ENCODE measurements at places on chromosomes 4 and X.
A peak's percentile ranks its signal among the peaks of the same experiment; 100 is the strongest.

DNA sequence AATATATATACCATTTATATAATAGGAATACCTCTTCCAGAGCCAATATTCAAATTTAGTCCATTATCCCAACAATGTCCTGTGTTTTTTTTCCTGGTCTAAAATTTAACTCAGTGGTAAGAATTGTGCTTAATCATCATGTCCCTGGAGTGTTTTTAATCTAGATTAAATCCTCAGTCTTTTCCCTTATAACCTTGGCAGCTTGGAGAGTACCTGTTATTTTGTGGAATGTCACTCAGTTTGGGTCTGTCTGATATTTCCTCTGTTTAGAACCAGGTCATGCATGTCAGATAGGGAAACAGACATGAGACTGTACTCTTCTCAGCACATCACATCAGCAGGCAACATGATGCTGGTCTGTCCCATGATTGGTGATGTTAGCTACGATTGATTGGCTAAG lies 96.6 kb downstream of the HPGD start:
- no peak for DNase-seq

DNA sequence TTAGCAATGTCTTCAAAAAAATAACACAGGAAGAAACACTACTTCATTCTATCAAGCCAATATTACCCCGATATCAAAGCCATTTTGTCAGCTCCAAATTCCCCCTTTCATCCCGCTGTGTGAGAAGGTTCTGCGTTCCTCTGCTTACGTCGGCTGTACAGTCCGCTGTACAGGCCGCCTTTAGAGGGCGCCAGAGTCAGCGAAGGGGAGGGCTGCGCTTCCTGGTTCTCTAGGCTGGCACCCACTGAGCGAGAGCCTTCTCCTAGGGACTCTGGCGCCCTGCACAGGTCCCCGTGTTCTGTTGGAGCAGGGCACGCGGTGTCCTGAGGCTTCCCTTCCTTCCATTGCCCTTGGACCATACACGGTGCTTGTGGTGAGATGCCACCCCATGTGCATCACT lies 25.3 kb upstream of the CT45A1 start:
- no peak for DNase-seq

DNA sequence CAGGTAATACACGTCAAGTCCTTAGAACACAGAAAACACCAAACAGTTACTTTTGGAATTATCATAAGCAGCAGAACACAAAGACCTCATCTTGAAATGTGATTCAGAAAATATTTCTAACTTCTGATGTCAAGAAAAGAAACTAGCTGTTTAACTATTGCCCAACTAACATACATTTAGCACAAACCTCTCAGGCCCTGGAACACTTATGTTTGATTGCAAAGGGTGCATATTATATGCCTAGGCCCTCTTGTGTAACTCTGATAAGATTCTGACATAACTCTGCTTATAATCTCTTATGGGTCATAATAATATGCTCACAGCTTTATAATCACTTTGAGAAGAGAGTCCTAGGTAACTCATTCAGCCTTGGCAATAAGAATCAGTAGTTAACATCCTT lies 62.6 kb downstream of the TBC1D9 start:
- no peak for DNase-seq

GRCh38 chrX:120457766-120458180 lies 11.3 kb downstream of the LAMP2 start:
- peak; percentile 84 for DNase-seq

DNA sequence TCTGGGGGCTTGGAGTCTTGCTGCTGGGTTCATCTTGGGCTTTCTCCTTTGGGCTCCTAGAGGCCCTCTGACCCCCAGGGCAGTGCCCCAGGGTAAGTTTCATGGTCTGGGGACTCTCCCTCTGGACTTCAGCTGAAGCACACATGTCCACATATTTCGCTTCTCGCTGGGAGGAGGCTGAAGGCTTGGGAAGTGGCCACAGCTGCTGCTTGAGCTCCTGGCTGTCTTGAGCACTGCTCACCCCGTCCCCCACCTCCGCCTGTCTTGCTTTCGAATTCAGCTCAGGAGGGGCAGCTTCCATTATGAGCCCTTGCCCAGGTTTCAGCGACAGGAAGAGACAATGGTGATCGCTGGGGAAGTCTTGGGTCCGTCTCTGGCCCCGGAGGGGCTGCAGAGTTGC lies 3.7 kb downstream of the C4orf54 start:
- DNase-seq: no peak

- DNase-seq: peak; percentile 8
These were observed 245.5 kb upstream of the SLC7A11 start for GRCh38 chr4:138487670-138488069.

DNA sequence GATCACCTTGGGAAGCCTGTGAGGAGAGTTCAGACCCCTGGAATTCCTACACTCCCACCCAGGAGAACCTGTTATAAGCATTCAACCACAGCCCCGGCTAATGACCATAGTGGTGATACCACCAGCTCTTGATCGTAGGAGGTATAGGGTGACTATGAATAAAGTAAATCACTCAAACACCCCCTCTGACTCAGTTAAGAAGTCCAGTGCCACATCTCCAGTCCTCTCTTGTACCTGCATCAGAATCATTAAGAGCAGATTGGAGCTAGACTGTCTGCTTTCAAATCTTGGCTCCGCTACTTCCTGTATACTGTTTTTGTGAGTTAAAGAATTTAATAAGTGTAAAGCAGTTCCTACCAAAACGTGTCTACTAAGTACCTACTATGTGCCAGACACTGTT lies 565.1 kb upstream of the DIPK2B start:
- DNase-seq: peak; percentile 30

GRCh38 chr4:20528508-20528907 lies 171.8 kb upstream of the PACRGL start:
- DNase-seq: peak; percentile 16

GRCh38 chr4:7646384-7647061 lies 211.8 kb upstream of the PSAPL1 start:
- no peak for DNase-seq

DNA sequence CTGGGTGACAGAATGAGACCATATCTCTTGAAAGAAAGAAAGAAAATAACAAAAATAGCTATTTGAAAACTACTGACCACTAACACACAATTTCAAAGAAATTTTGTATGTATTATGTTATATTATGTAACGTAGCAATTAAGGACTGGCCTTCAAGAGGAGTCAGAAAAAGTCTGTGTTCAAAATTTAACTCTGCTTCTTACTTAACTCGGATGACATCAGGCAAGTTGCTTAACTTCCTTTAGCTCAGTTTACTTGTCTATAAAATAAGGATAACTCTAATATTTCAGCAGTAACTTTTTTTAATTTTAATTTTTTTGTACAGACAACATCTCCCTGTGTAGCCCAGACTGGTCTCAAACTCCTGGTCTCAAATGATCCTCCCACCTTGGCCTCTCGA lies 14.6 kb upstream of the PRSS12 start:
- no peak for DNase-seq

DNA sequence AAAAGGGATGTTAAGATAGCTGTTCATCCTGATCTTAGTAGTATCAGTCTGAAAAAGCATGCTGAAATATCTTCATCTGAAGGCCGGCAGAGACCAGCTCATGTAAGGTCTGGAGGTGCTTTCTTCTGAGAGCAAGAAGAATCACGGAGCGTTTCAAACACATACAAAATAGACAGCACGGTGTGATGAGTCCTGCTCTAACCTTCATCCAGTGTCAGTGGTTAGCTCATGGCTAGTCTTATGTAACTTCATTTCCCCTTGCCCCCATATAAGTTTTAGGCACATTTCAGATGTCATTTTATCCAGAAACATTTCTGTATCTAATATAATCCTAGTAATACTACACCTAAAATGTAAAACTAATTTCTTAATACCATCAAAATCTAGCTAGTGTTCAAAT lies 27.8 kb downstream of the ADD1 start:
- DNase-seq: no peak

GRCh38 chr4:143046454-143046853 lies 138.3 kb upstream of the USP38 start:
- no peak for DNase-seq

- DNase-seq: no peak
These were observed 3.2 kb downstream of the THAP9 start for GRCh38 chr4:82903737-82904136.

DNA sequence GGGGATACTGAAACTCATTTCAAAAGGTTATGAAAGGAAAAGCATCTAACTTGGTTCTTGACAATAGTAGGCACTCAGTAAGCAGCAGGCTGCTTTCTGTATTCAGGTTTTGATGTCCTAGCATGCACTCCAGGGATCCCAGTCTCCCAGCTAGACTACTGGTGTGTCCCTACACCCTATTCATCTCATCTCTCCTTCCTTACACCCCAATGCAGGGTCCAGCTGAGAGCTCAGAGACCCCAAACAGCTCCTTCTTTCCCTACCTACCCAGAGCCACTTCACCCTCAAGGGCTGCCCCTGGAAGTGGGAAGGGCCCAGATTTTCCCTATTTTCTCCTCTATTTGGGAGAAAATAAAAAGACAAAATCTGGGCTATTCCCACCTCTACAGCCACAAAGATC lies 1.6 kb upstream of the EFNB1 start:
- DNase-seq: no peak

DNA sequence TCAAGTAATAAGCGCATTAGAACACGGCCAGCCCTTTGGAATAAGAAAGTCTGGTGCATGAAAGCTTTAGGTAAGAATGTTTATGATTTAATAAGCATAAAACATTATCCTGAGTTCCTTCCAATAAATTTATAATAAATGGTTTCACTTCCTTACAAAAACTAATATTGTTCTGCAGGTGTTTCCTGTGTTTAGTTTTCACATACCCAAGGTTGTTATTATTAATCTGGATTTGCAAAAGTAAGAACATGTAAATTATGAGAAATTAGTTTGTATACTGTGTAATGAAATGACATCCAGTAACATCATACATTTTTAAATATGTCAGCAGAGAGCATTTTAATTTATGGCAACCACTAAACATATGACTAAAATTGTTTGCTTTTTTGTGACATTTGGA lies 72.1 kb downstream of the BANK1 start:
- no peak for DNase-seq

GRCh38 chr4:165827018-165827417 lies 46.0 kb upstream of the TLL1 start:
- DNase-seq: no peak

- no peak for DNase-seq
These were observed 207.3 kb downstream of the GABRB1 start for GRCh38 chr4:47238667-47239066.

GRCh38 chr4:142922720-142923119 lies 76.6 kb upstream of the INPP4B start:
- DNase-seq: no peak

DNA sequence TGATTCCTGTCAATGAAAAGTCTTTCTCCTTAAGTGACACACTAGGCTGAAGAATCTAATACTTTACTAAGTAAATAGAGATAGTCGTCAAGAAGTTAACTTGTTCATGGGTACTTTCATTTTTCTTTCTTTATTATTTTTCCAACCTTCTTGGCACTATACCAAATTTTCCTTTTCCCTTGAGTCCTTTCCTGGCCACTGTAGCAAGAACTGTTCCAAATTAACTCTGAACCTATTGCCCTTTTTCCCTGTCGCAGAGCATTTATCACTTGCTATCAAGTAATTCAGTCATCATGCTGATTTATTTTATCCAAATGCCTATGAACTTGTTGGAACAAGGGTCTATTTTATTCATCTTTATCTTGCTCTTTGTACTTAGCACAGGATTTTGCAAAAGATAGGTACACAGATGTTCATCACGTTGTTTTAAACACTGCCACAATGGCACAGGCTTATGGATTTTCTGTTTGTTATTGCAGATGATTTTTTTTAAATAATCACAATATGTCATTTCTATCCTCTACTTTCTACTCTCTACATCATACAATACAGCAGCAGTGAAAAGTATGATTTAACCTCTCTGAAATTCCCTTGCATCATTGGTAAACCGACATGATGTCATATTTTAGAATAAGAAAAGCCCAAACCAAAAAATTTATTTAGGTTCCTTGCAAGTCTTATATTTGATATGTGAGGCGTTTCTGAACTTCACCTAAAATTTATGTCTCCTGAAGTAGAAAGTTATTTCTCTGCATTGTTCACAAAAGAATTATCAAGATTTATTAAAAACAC lies 2352.3 kb downstream of the PCDH7 start:
- no peak for DNase-seq

- DNase-seq: no peak
These were observed 111.7 kb downstream of the SNCA start for GRCh38 chr4:89725268-89725667.
